ENCODE measurements at places on chromosomes 7 and 10.

DNA sequence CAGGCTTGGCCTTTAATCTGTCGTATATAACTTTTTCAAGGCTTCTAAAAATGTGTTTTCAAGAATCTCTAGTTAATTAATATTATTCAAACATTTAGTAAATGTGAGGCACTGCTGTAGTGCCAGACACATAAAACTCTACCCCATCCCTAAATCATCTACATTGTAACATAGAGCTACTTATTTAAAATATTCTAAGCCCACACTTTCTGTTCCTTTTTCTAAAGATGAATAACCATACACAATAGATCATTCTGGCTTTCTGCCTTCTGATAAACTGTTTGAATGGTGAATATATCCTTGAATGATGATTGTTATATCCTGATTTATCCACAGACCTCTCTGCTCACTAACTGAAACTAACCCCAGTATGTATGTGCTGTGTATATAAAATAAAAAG, 41.4 kb downstream of the BRAF start:
- no peak for DNase-seq

- no peak for DNase-seq
These were observed 4.0 kb upstream of the HECW1 start for GRCh38 chr7:43108255-43109011.

- DNase-seq = no peak
These were observed 19.0 kb downstream of the TES start for GRCh38 chr7:116229366-116229765.

GRCh38 chr7:83655951-83656556, 7.1 kb upstream of the SEMA3E start:
- DNase-seq = no peak

DNA sequence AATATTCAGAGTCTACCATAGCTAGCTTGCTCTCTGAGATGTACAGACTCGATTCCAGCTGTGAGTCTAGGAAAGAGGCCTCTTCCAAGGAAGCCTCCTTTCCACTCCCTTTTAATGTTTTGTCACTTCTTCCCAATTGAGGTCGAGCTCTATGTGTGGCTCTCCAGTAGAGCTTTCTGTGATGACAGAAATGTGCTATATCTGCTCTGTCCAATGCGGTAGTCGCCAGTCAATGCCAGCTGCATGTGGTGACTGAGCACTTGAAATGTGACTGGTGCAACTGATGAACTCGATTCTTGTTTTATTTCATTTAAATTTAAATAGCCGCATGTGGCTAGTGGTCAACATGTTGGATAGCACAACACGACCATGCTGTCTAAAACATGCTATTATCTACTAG, 387.0 kb upstream of the NRP1 start:
- no peak for DNase-seq

All from effector memory CD4-positive, alpha-beta T cell (primary cell).